ENCODE measurements at places on chromosomes 2 and 18.
A peak's percentile ranks its signal among the peaks of the same experiment; 100 is the strongest.

GRCh38 chr2:199488772-199489400, 31.1 kb upstream of the SATB2 start:
- DNase-seq = peak; percentile 42

- peak; percentile 92 for DNase-seq
Observed at GRCh38 chr2:235506291-235506996, 12.6 kb downstream of the AGAP1 start.

- DNase-seq = no peak
Observed at GRCh38 chr2:21361957-21362486, 238.3 kb downstream of the TDRD15 start.

DNA sequence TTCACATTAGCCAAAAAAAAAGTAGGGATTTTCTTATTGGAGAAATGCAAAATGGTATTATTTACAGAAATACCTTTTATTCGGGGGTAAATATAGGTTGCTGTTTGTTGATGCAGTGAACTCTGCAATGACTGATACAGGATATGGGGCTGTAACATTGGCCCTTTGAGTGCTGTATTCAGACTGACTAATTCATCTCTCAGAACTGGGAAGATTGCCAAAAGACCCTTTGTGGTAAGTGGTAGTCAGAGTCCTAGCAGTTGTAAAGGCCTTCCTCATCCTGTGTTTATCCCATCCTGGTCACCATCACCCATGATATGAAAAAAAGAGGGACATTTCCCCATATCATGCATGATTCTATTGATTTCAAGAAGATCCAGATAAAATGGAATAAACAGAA, 14.0 kb upstream of the DCC start:
- DNase-seq = peak; percentile 92

- no peak for DNase-seq
Observed at GRCh38 chr2:33848486-33848885, 249.4 kb upstream of the FAM98A start.

- peak; percentile 87 for DNase-seq
Observed at GRCh38 chr2:225354281-225354774, 45.2 kb upstream of the NYAP2 start.

DNA sequence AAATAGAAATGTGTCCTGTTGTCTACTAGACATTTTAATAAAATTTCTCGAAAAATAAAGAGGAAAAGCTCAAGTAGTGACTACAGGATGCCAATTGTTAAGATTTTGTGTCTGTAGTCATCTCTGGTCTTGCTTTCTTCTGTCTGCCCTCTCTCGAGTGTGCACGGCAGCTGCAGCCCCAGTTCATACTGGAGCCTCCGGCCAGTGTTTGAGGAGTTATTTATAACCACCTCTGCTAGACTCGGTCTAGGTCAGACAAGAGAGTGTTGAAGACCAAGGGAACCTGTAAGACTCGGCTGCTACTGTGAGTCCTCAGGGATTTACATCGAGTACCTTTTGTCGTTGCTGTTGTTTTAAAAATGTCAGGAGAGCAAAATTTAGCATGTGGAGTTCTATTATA, 810.1 kb upstream of the POU3F3 start:
- DNase-seq = no peak

- DNase-seq = no peak
Observed at GRCh38 chr2:109562421-109562820, 51.3 kb downstream of the SEPTIN10 start.

GRCh38 chr2:216989340-216990129, 129.7 kb upstream of the TNP1 start:
- no peak for DNase-seq

DNA sequence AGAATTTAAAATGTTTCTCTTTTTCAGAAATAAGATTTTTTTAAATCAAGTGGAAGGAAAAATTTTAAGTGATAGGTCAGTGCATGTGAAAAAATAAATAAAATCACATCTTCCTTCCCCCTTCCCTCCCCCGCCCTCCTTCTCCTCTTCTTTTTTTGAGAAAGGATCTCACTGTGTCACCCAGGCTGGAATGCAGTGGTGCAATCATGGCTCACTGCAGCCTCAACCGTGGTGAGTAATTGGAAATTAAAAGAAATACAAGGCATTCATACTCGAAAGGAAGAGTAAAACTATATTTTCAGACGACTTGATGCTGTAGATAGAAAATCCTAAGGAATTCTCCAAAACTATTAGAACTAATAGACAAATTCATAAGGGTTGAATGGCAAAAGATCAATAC, 16.9 kb upstream of the CRACDL start:
- DNase-seq = no peak

- no peak for DNase-seq
Observed at GRCh38 chr2:69186614-69187013, 173.6 kb downstream of the ANTXR1 start.

DNA sequence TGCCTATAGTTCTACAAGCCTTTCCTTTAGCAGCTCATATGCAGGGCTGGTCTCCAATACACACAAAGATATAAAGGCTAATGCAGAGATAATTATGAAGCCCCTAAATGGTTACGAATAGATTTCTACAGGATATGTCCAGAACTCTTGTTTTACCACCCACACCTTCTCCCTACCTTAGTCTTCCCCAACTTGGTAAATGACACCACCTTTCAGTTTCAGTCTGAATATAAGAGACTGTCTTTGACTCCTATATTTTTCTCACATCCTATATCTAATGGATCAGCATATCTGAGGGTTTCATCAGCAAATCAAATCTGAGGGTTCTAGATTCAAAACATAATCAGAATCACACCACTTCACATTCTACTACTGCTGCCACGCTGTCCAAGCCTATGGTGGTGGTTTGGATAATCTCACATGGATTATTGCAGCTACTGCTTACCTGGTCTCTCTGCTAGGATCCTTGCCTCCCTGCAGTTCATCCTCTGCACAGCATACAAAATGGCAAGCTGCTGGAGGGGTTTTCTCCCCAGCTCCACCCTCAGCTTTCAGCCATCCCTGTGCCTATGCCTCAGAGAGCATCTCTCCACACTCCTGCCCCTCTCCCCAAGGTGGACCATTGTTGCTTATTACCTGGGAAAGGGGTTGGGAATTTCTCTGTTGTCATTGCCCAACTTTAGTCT, 178.0 kb upstream of the SPOPL start:
- no peak for DNase-seq

DNA sequence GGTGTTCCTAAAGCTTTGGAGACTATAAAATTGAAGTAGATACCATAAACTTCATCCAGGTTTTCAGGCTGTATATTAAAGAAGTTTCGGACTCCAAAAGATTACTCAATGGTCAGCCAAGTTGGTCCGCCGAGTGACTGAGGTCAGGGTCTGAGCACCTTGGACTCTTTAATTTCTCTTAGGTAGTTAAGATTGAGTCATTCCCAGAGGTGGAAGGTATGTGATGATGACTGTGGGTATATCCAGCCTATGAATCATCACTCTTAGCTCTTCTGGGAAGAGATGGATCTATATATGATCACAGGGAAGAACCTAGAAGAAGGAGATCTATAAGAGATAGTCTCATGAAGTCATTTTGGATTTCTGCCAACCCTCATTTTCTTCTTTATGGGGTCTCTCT, 3.3 kb downstream of the ITGA6 start:
- no peak for DNase-seq

- DNase-seq = peak; percentile 65
Observed at GRCh38 chr18:60534538-60534937, 162.0 kb upstream of the MC4R start.

DNA sequence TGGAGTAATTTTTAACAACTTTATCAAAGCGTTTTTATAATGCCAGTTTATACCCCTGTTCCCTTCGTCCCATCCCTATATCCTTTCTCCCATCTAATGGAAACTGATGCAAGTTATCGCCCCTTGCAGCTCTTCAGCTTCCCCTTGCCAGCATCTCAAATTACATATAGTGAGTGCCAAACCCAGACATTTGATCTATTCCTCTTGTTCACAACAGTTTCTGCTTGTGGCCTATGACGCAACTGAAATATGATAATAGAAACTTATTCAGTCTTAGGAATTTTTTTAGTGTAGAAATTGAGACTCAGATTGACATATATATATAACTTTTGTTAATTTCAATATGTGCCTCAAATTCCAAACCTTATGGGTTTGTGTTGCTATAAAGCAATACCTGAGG, 562.2 kb upstream of the VWC2L start:
- peak; percentile 16 for DNase-seq

DNA sequence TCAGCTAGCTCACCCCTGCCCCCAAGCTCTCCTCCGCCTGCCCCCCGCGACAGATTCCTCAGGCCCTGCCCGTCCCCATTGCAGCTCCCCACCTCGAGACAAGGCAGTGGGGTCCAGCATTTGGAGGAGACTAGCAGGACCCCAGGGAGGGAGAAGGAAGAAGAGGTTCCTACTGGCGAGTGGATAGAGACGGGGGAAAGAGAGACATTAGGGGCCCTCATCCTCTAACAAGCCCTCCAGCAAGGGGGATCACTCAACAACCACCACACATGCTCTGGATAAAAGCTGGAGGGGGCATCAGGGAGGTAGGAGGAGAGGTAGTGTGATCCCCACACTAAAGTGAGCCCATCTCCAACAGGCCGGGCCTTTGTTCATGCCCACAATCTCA, 8.9 kb upstream of the TNS1 start:
- no peak for DNase-seq

GRCh38 chr2:65991381-65992197, 443.3 kb upstream of the MEIS1 start:
- peak; percentile 91 for DNase-seq

DNA sequence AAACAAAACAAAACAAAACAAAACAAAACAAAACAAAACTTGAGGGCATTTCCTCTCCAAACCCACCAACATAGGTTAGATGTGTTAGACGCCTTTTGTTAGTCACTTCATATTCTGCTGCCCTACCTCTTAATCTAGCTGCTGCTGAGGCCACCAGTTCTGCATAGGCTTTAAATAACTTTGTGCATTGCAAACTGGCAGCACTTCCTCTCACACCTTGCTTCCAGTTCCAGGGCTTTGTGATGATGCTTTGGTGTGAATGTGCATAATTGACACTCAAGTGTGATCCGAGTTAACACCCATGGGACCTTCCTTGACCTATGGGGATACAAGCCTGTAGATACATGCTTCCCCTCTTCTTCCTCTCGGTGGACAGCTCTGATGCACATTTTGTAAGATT, 2.3 kb upstream of the SERPINB11 start:
- no peak for DNase-seq

- DNase-seq = no peak
Observed at GRCh38 chr2:137206069-137206468, 440.7 kb downstream of the THSD7B start.

DNA sequence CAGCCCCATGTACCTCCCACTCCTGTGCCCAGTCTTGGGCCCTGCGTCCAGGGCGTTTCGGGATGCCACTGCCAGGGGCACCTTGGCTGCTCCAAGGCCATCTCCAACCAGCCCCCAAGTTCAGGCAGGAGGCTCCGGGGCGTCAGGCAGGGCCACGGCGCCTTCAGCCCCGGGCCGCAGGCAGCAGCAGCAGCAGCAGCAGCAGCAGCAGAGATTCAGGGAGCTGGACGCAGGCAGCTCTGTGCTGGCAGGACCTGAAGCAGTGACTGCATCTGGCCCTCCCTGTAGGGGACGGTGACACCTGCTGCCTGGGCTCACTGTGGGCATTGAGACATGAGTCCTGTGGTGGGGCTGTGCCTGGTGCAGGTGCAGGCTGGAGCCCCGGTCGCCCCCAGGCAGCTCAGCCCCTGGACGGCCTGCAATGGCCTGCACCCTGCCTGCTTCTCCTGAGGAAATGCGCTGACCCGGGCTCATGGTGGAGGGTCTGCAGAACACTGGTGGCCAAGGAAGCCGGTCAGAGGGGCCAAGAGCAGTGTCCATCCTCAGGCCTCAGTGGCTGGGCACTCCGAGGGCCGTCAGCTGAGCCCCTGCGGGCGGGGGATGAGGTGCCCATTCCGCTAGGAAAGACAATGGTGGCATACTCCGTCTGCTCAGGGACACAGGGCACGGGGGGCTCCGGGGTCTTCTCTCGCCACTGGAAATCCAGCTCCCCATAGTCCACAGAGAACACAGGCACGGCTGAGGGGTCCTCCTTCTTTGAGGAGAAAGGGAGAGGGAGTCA, 8.0 kb downstream of the PDCD1 start:
- no peak for DNase-seq

- no peak for DNase-seq
Observed at GRCh38 chr2:170002096-170002495, 174.8 kb downstream of the UBR3 start.

- DNase-seq = no peak
Observed at GRCh38 chr18:813172-814071, 1.4 kb upstream of the YES1 start.

DNA sequence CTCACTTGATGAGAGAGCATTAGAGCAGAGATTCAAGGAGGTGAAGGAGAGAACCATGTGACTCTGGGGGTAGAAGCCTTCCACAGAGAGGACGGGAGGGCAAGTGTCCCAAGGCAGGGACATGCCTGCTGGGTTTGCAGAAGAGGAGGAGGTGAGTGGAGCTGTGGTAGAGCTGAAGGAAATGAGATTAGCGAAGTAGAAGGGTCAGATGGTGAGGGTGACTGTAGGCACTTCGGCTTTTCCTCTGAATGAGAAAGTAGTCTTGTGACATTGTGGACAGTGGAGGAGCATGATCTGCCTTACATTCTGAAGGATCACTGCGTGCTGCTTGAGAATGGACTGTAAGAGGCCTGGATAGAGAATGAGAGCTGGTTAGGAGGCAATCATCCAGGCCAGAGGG, 126.0 kb downstream of the NXPH2 start:
- DNase-seq = no peak

GRCh38 chr2:154338352-154338967, 360.0 kb upstream of the KCNJ3 start:
- DNase-seq = no peak

GRCh38 chr2:128306081-128306930, 12.4 kb downstream of the HS6ST1 start:
- DNase-seq = peak; percentile 91

DNA sequence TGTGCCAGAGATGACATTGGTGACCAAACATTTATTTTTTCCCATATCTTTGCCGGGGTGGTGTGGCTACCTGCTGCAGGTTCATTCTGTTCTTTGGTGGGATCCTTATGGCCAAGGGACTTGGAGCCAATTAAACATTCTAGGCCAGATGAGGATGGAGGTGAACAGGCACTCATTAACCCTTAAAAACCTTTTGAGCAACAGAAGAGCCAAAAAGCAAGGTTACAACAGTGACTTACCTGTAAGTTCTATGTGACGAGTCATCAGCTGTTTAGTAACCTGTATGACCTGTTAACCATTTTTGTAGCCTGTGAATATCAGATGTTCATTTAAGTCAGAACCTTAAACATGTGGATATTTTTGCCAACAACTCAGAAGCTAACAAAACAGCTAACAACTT, 105.6 kb downstream of the XRCC5 start:
- DNase-seq = no peak

GRCh38 chr2:147865560-147865959, 20.7 kb downstream of the ACVR2A start:
- no peak for DNase-seq

Data from NCI-H69 (cell line).